COR-L47 (cell line): ENCODE measurements at places on chromosomes 5 and 9.

- no peak for DNase-seq
Observed at GRCh38 chr5:107199756-107200155, 471.0 kb downstream of the EFNA5 start.

GRCh38 chr9:25724424-25724823, 46.2 kb upstream of the TUSC1 start:
- DNase-seq = no peak

GRCh38 chr9:761793-762560, 79.5 kb upstream of the DMRT1 start:
- DNase-seq = no peak

DNA sequence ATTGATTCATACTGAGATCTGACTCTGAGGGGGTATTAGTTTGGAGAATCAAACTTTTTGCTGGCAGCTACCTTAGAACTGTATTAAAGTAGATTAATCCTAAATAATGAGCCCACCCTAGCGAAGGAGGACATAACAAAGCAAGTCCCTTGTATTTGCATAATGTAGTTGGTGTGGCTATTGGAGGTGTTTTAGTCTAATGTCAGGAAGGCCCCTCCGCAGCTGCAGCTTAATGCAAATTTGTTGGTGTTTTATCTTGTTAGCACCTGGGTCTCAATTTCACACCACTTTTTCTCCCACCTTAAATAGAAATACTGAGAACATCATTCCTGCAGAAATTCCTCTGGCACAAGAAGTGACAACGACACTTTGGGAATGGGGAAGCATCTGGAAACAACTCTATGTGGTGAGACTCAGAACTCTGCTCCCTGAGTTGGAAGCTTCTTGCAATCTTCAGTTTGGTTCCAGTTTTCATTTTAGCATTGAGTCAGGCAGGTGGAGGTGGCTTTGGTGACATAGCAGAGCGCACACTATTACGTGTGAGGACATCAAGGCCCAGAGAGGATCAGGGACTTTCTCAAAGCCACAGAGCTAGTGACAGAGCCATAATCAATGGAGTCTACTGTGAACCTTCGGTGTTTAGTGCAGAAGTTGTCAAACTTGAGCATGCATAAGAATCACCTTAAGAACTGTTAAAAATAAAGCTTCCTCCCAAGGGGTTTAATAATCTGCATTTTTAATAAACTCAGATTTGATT, 33.9 kb downstream of the DOCK2 start:
- no peak for DNase-seq

- DNase-seq = no peak
Observed at GRCh38 chr9:706606-707459, 134.7 kb upstream of the DMRT1 start.

DNA sequence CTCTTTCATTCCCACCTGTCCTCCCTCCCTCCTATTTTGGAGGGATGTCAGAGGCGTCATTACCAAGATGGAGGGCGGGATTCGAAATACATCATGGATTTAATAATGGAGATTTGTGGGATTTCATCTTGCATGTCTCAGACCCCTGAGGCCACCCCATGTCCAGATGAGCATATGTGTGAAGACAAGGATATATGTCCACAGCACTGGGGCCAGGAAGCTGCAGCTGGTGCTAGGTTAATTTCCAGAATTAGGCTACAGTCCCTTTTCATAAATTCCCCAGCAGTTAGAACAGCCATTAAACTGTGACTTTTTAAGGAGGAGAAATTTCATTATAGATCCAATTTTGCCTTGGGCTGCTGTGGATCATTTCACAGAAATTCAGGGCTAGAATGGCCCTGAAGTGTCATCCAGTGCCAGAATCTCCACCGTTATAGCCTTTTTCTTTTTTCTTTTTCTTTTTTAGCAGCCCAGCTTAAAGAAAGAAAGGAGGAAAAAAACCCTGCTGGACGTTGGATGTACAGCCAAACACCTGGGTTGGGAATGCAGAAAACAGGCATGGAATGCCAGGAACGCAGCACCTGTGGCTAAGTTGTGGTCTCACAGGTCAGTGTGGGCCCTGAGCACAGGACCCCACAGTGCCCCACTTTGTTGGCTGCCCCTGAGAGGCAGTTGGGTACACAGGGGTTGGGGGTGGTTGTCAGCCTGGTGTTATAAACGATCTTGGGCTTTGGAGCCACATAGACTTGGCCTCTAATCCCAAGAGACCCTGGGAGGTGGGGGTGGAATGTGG, 50.2 kb upstream of the CXCL14 start:
- DNase-seq = no peak

GRCh38 chr9:34518110-34518616, 4.6 kb downstream of the ENHO start:
- DNase-seq = no peak

- DNase-seq = no peak
Observed at GRCh38 chr5:5202321-5202720, 62.2 kb downstream of the ADAMTS16 start.

GRCh38 chr5:139470821-139471300, at the start of gene SMIM33:
Gene SMIM33 (plus strand): TSS chr5:139471004. CDS start chr5:139471122, 118 bp downstream.
- no peak for DNase-seq

- DNase-seq = no peak
Observed at GRCh38 chr9:93589688-93590087, 13.3 kb downstream of the PHF2 start.

DNA sequence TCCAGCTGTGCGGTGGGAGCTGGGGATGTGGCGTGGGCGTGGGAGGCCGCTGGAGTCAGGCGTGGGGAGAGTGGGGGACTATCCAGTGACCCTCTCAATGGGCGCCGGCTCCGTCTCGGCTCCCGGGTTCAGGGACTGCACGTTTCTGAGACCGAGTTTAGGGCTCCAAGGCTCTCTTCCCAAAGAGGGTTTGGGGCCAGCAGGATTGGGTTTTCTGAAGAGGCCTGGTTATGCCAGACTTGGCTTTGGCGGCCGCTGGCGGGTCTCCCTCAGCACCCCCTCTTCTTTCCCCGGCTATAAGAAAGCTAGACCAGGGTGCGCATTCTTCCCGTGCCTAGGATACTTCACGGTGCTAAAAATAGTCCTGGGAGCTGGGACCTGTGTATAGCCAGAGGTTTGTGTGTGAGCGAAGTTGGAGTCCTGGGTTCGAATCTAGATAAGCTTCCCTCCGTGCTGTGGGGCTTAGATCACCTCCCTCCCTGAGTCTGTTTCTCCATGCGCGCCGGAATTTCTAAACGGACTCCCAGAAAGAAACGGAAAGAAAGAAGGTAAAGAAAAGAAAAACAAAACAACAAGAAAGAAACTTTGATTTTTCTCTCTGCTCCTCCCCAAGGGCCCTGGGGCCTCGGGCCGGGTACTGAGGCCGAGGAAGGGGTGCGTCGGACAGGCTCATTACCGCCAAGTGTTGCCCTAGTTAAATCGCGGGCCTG, 5.0 kb downstream of the HAND1 start:
- DNase-seq = no peak

DNA sequence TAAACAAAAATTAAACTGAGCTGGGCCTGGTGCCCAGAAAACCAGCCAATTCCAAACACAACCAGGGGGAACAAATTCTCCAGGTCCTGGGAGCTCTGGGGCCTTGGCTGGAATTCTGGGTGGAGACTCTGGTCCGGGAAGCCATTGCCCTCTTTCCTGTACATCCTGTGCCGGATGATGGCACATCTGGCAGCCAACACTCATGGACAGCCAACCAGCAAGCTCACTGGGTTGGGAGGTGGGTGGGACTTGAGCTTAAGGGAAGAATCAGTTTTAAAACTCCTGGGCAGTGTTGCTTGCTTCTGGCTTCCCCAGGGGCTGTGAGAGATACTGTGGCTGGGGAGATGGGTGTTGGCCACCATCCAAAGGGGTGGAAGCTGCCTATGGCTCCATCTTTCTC, 56.1 kb downstream of the PCDH1 start:
- DNase-seq = no peak

GRCh38 chr5:159899067-159900049, 16.9 kb upstream of the ADRA1B start:
- no peak for DNase-seq

DNA sequence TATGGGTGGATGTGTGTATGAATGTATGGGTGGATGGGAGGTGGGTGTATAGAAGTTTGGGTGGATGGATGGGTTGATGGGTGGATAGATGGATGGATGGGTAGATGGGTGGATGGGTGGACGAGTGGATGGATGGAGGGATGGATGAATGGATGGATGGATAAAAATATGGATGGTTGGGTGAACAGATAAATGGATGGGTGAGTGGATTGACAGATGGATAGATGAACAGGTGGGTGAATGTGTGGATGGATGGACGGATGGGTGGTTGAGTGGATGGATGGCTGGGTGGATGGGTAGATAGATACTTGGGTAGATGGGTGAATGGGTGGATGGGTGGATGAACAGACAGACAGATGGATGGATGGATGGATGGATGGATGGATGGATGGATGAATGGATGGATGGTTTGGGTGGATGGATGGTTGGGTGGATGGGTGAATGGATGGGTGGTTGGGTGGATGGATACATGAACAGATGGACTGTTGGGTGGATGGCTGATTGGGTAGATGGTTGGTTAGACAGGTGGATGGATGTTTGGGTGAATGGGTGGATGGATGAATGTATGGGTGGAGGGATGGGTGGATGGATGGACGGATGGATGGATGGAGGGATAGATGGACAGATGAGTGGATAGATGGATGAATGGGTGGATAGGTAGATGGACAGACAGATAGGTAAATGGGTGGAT, 166.8 kb downstream of the IRX2 start:
- DNase-seq = no peak

DNA sequence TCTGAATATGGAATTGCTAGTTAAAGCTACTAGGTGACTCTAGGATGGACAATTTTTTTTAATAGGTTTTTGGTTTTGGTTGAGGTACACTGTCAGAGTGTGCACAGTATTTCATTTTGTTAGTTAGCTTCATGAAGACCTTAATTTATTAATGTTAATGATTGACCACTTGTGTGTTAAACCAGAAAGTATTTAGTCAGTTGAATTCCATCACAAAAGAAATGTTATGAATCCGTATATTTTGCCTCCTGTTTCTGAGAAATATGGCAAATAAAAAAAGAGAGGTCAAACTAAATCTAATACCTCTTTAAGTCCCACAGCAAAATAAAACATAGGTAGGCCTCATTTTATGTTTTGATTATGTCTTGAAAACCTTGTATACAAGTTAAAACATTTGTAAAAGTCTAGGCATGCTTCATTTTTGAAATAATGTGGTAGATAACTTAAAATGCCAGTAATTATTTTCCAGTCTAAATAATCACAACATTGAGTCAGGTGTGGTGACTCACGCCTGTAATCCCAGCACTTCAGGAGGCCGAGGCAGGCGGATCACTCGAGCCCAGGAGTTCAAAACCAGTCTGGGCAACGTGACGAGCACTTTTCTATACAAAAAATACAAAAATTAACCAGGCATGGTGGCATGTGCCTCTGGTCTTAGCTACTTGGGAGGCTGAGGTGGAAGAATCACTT, 50.8 kb downstream of the ITGA1 start:
- no peak for DNase-seq

GRCh38 chr5:96350678-96351077, 82.4 kb downstream of the PCSK1 start:
- DNase-seq = no peak

DNA sequence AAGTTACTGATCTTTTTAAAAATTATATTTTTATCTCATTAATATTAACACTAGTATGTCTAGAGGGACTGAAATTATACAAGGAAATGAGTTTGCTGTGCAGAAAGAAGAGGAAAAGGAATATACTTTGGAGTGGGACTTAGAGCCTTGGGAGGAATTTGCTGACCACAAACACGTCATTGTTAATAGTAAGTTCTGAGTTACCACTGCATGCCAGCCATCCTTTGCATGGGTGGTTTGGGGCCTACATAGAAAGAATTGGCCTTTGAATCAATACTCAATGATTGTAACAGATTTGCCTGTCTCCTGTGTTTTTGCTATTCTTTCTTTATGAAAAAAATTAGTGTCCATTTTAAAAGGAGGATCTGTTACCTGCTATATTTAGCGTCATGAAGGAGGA, 232.6 kb upstream of the TNC start:
- DNase-seq = no peak

DNA sequence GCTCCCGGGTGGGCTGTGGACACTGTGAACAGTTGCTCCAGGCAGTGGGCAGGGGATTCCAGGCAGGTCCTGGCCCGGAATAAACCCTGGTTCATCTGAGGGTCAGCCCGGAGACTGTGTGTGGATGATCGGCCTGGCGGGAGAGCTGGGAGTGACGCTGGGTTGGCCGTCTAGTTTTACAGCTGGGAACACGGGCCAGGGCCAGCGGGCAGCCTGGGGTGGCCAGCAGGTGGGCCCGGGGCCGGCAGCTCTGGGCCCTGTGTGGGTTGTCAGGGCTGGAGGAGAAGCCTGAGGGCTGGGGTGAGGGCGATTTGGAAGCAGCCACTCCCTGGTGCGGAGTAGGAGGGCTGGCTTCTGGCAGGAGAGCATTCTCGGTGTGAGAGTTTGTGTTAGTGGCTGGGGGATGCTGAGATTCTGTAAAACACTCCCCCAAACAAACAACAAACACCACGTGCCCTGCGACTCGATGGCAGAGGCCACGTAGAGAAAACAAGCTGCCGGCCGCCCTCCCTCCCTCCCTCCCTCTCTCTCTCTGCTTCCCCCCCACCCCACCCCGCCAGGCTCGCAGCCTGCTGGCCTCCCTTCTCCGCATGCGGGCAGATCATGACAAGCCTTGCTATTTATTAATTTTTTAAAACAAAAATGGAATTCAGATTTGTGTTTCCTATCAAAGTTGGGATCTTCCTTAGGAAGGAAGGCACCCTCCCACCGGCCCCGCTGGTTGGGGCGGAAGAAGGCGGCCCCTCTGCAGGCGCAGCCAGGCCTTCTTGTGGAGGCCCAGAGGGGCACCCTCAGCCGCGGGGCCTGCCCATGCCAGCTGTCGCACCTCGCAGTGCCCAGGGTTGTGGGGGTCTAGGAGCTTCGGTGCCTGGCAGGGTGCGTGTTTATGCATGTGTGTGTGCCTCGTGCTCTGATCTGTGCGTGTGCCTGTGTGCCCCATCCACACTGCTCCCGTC, 49.5 kb downstream of the RXRA start:
- no peak for DNase-seq

GRCh38 chr5:75192804-75193203, 43.9 kb downstream of the ANKRD31 start:
- no peak for DNase-seq

DNA sequence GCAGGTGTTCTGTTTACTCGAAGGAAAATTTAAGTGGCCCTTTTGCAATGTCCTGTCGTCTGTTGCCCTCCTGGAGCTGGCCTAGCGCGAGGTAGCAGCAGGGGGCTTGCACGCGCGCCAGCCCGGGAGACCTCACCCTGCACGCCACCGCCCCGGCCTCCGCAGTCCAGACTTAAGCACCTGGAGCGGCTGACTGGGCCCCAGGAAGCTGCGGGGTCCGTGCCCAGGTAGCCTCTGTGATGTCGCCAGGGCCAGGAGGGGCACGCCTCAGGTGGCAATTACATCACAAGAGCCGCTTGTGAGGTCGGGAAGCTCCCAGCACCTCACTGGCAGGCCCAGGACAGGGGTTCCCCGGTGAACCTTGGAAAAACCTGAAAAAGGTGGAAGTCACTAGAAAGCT, at the start of gene SAXO1:
Gene SAXO1 (minus strand): TSS at position 195 of the 400 bp plus-strand sequence. CDS start 301 bp downstream, outside the sequence.
- no peak for DNase-seq

GRCh38 chr9:89680547-89681467, 76.0 kb downstream of the GADD45G start:
- DNase-seq = no peak

GRCh38 chr5:124701016-124701415, 45.4 kb downstream of the ZNF608 start:
- DNase-seq = no peak
